ENCODE measurements at places on chromosomes 6 and 20.
A peak's percentile ranks its signal among the peaks of the same experiment; 100 is the strongest.

- DNase-seq = no peak
Observed at GRCh38 chr20:41131594-41132387, 5.6 kb upstream of the PLCG1 start.

DNA sequence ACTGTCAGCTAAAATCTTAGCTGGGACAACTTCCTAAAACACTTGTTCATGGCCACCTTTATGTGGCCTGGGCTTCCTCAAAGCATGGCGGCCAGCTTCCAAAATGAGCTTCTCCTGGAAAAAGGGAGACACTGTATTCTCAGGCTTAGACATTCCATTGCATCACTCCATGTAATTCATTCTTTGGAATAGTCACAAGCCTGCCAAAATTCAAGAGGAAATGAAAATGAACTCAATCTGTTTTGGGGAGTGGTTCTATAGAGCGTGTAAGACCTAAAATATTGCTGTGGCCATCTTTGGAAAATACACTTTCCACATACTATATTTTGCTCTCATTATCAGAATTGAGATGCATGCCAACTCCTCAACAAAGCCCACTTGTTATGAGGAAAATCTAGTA, 687.0 kb downstream of the KIF16B start:
- no peak for DNase-seq

GRCh38 chr6:170003027-170003426, 251.6 kb downstream of the ERMARD start:
- DNase-seq = no peak

DNA sequence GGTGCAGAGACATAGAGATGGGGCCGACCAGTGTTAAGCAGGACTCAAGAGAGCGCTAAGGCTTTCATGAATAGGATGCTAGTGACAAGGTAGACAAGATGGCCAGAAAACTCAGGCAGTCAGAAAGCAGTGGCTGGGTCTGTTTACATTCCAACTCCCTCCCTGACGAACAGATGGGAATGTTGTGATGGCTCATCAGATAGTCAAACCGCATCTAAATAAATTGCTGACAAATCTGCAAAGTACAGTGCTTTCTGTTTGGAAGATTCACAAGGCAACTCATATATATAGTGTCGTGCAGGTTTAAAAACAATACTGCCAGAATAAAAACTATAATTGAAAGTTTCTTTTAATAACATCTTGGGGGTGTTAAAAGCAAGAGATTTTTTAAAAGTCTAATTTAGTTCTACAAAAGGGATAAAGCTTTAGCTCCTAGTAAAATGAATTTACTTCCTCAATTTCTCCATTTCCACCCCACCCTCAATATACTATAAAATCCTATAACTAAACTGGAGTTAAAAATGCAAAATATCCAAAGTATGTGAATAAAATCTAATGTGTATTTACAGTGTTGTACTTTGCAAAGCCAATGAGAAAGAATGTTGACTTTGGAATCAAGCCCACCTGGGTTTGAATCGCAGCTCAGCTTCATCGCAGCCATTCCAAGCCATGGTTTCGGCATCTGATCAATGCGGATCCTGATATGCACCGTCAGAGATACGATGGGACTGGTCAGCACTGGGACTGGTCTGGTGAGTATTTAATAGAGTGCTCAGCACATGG, 247.3 kb upstream of the PDE10A start:
- no peak for DNase-seq

GRCh38 chr20:14832630-14833029, 495.2 kb upstream of the FLRT3 start:
- no peak for DNase-seq

DNA sequence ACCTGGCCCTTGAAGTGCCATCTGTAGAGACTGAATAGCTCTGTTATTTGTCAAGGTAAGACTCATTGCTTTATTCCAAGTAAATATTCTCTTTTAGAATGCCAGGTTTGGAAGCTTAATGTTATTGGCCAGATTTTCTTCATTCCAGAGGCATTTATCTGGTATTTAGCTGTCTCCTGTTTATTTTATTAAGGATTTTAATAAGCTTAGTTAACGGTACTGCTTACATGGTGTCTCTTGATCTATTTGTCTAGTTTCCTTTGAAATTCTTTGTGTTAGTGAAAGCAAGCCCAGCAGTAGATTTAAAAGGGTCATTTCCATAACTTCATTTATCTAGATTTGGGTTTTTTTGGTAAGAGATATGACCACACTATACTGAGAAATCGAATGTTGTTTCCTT, 7.7 kb downstream of the RALY start:
- peak; percentile 11 for DNase-seq

GRCh38 chr6:151230277-151230577, 9.5 kb upstream of the AKAP12 start:
- DNase-seq = no peak

- DNase-seq = no peak
Observed at GRCh38 chr20:50624351-50625016, 66.9 kb downstream of the RIPOR3 start.

GRCh38 chr20:6941571-6941970, 174.1 kb downstream of the BMP2 start:
- DNase-seq = no peak

GRCh38 chr6:29487131-29487530, 625 bp downstream of the MAS1L start:
- no peak for DNase-seq

DNA sequence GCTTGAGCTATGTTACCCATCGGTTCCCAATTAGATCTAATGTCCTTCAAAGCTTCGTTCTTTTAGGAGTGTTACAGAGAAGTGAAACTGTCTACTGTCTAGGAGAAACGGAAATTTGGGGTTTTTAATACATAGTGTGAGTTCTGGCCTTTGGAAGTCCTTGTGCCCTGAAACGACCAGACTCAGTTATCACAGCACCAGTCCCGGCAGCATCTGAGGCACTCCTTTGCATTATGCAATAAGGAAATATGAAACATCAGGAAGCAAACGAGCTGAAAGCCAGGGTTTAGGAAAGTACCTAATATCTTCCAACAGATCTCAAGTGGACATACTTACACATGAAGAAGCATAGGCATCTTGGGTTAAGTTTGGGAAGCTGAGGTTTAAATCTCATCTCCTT, 61.8 kb upstream of the ADGRF1 start:
- DNase-seq = peak; percentile 73

DNA sequence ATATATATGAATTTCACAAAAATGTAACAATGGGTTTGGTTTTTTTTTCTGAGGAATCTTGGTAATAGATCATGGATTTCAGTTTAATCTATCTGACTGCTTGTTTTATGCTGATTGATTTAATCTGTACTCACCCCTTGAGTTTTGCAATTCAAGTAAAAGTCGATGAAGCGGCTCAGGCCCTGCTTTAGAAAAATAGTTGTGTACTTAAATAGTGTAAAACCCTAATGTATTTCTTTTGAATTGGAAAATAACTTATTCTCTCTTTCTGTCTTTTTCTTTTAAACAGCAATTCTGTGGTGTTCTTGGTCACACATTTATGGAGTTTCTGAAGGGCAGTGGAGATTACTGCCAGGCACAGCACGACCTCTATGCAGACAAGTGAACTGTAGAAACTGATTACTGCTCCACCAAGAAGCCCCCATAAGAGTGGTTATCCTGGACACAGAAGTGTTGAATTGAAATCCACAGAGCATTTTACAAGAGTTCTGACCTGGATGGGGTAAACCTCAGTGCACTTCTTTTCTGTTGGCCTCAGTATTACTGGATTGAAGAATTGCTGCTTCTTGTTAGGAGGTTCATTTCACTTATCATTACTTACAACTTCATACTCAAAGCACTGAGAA, 4.0 kb downstream of the LOC128125822 start:
- no peak for DNase-seq

GRCh38 chr20:52688345-52688744, 283.8 kb upstream of the TSHZ2 start:
- no peak for DNase-seq

DNA sequence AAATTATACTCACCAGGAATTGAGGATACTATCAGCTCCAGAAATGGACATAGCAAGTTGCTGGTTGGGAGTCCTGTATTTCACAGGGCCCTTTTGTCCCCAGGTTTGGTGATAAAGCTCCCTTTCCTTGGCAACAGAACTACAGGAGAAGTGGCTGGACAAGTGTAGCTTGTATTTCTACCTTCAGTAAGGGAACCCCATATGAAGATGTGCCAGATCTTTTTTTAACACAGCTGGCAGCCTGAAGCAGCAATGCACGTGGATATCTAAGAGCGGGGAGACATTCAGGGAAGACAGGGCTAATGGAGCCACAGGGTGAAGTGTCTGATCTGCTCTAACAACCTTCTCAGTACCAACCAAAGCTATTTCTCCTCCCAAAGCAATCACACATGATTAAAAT, 373.9 kb upstream of the ID4 start:
- DNase-seq = no peak

DNA sequence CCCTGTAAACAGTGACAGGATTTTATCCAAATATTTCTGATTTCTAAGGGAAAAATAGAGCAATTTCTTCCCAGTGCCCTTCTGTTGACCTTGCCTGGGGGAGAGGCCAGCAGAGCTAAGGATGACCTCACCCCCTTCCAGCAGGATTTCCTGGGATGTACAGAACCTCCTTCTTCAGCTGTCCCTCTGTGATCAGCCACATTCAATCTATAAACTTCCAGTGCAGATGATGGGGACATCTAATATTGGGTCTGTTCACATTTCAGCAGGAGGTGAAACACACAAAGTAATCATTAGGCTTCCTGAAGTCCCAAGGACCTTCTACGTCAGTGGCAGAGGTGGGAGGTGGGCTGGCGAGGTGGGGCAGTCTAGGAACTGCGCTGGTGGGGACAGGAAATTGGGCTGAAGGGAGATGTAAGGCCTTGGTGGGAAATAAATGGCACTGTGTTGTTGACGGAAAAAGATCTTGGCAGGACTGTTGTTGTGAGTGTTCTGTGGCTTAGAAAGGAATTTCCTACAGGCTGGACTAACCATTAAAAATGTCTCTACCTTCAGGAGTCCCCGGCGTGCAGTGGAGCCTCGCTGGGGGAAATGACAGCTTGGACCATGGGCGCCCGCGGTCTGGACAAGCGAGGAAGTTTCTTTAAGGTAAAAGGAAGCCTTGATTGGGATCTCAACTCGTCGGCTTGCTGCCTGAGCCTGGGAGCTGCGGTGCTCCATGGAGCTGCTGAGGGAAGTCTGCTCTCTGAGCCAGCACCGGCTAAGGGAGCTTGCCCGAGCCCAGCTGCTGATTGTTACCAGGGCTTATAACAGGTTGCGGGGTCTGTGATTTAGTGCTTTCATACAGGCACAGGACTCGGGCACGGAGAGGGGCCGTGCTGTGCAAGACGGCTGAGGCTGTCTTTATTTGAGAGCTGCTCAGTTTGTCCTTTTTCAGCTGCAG, 127.9 kb upstream of the NAA20 start:
- peak; percentile 75 for DNase-seq

DNA sequence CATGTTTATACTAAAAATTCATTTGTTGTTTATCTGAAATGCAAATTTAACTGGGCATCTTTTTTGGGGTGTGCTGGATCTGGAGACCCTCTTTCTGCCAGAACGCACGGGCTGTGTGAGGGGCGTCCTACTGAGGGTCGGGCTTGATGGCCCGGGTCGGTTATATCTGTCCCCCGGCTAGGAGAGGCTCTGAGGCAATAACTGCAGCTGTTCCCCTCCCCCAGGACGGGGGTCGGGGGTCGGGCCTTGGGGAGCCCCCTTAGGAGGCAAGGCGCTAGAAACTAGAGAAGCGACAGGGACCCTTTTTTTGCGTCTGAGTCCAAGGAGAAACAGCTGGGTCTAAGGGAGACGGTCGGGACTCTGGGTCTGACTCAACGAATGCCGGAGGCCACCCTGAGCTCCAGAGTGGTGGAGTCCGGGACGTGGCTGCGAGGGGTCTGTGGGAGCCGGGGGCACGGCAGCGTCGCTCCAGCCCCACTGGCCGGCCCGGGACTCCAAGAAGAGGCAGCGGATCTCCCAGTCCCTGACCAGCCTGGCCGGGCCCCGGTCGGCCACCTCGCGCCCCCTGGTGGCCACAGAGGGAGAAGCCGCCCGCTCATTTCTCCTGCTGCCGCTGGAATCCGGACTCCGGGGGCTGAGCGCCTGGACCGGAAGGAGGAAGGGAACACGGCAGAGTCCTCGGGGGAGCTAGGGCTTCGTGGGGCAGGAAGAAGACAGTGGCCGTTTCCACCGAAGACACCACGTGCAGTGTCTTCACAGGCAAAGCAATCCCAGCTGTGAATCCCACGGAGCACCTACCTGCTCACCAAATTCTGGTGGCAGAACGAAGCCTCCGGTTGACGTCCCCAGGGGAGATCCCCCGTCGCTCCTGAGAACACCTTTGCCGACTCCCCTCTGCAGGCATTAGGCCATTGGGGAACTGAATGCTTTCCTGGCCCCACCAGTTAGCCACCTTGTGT, 24.0 kb upstream of the SCML4 start:
- peak; percentile 95 for DNase-seq

DNA sequence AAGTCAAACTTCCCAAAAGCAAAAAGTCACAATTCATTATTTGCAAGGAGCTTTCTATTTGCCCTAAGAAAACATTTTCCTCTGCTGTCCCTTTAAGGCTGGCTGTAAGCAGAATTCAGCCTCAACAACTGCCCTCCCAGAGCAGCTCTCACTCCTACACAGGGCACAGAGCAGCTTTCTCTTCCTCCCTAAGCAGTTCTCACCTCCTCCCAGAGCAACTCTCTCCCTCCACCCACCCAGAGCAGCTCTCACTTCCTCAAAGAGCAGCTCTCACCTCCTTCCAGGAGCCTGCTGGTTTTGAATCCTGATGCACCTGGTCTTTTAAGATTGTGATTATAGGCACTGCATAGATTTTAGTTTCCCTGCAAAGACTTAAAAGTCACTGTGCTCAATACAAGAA, 120.6 kb upstream of the TMEM181 start:
- DNase-seq = no peak

DNA sequence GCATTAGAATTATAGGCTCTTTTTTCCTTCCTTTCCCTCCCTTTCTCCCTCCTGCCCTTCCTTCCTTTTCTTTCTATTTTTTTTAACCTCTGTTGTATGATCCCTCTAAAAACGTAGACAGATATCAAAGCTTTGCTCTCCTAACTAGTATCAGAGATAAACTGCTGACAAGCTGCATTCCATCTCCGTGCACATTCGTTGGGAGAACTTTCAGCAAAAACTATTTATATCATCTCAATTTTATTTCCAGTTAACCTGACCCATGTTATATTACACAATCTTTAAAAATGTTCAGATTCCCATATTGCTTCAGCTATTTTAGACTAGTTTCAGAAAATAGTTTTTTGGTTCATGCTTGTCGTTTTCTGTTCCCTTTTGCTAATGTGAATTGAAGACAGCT, 47.3 kb downstream of the RNF217 start:
- peak; percentile 70 for DNase-seq

GRCh38 chr6:163814494-163815364, 400.2 kb downstream of the QKI start:
- peak; percentile 80 for DNase-seq

- DNase-seq = no peak
Observed at GRCh38 chr6:33988121-33989015, 157.5 kb downstream of the GRM4 start.

DNA sequence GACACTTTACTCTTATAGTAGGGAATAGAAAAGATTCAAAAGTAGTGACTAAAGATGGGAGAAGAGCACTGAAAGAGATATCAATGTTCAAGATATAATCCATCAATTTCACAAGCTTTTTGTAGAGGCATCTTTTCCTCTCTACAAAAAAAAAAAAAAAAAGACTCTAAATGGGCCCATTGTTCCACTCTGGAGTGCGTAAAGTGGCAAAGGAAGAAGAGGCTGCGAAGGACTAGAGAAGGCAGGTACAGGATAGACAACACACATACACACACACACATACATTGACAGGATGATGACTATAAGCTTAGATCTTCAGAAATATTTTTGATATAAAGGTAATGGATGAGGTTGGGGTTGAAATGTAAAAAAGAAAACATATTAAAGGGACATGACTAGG, 157.6 kb downstream of the HIVEP2 start:
- DNase-seq = no peak

All from adipocyte (in vitro differentiated cells).